Erythroblast (primary cell): ENCODE measurements at places on chromosomes 6 and 20.

DNA sequence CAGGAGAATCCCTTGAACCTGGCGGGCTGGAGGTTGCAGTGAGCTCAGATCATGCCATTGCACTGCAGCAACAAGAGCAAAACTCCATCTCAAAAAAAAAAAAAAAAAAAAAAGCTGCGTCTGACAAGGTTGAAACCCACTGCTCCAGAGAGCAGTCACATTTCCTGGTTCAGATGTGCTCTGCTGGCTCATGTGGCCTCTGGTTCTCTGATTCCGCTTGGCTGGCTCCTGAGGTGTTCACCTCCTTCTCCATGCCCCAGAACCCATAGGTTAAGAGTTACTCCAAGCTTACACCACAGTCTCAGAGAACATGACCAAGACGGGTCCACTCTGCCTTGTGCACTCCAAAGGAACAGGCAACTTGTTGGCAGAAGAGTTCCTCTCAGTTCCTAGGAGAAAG, 8.8 kb upstream of the CNR1 start:
- no peak for DNase-seq

- DNase-seq = no peak
These were observed 4.6 kb upstream of the SLC2A10 start for GRCh38 chr20:46704714-46705377.

- DNase-seq = no peak
These were observed 55.3 kb downstream of the TBX18 start for GRCh38 chr6:84709121-84709520.

GRCh38 chr6:155085582-155086257, 90.6 kb downstream of the TIAM2 start:
- peak; percentile 7 for DNase-seq

DNA sequence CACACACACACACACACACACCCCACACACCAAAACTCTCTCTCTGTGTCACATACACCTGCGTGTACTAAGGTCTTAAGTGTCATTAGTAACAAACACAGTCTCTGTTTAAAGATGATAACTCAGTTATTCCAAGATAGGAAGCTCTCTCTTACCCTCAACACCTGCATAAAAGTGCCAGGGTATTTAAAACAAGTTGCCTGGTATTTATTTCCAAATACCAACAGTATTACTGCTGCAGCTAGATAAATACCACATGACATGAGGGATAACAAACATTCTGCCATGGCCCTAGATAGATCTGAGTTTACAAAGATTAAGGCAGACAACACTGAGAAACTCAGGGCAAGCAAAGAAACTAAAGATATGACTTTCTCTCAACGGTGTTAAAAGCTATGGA, 118.5 kb downstream of the SIM1 start:
- DNase-seq = no peak

GRCh38 chr6:89485320-89485719, 52.4 kb downstream of the ANKRD6 start:
- no peak for DNase-seq

- no peak for DNase-seq
These were observed 146.2 kb downstream of the DLL1 start for GRCh38 chr6:170144571-170145271.

- no peak for DNase-seq
These were observed 674.6 kb upstream of the MARCKS start for GRCh38 chr6:113182370-113183141.

GRCh38 chr20:24379484-24379927, 89.9 kb upstream of the SYNDIG1 start:
- DNase-seq = no peak

DNA sequence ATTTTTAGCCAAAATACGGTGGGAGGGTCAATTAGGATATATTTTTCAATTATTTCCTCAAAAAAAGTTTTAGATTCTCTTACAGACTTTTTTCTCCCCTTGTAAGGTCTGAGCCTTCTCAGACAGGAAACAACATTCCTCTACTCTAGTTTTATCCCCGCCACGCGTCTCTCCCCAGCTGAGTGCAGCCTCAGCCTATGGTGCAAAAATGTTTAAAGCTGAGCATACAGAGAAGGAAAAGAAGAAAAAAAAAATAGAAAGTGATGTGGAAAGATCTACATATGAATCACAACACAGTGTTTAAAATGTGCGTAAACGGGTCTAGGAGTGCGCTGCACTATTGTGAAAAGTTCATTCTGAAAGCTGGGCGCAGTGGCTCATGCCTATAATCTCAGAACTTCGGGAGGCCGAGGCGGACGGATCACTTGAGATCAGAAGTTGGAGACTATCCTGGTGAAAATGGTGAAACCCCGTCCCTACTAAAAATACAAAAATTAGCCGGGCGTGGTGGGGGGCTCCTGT, 159.0 kb downstream of the TRIM27 start:
- DNase-seq = no peak

- DNase-seq = no peak
These were observed 25.0 kb downstream of the DDO start for GRCh38 chr6:110390404-110390803.

GRCh38 chr6:45231660-45232059, 96.5 kb upstream of the RUNX2 start:
- no peak for DNase-seq

GRCh38 chr20:11987526-11987925, 69.8 kb downstream of the BTBD3 start:
- no peak for DNase-seq

DNA sequence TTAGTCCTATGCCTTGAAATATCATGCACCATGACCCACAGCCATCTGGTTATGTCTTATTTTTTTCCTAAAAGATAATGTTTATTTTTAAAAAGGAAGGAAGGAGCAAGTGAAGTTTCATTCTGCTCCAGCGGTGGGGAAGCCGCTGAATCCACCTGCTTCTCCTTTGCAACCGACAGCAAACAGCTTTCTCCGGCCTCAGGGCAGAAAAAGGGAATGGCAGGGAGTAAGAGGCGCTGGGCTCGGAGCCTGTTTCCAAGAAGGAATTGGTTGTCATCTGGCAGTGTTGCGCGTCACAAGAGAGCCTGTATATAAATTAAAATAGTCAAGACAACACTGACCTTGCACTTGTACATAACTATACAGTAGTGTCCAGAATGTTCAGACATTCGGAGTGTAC, 14.2 kb downstream of the GFRA4 start:
- no peak for DNase-seq

DNA sequence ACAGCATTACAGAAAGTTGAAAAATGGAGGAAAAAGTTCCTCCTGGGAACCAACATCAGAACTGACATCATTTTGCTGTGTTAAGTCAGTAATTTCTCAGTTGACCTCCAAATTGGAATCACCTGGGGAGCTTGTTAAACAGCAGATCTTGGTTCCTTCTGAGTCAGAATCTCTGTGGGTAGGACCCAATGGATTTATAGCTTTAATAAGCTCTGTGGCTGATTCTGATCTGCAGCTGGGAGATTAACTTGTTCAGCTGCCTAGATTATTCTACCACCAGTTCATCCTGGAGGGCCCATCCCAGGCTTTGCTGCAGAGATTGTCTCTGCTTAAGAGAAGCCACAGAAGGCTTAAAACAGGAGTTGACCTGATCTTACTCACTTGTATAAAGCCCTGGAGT, 90.7 kb upstream of the POPDC3 start:
- no peak for DNase-seq

- no peak for DNase-seq
These were observed 227.4 kb downstream of the C6orf118 start for GRCh38 chr6:165081944-165082532.
